ENCODE measurements at places on chromosomes 4 and X. TPM values are rescaled to one million over a fixed set of nuclear protein-coding genes. Genes with fewer than 3 reads are reported as not detected.

GJB1 gene
- not detected for total RNA-seq

TMEM175 gene
- total RNA-seq = 10.0 TPM

CBR4 gene
- total RNA-seq = 18.0 TPM

DNA sequence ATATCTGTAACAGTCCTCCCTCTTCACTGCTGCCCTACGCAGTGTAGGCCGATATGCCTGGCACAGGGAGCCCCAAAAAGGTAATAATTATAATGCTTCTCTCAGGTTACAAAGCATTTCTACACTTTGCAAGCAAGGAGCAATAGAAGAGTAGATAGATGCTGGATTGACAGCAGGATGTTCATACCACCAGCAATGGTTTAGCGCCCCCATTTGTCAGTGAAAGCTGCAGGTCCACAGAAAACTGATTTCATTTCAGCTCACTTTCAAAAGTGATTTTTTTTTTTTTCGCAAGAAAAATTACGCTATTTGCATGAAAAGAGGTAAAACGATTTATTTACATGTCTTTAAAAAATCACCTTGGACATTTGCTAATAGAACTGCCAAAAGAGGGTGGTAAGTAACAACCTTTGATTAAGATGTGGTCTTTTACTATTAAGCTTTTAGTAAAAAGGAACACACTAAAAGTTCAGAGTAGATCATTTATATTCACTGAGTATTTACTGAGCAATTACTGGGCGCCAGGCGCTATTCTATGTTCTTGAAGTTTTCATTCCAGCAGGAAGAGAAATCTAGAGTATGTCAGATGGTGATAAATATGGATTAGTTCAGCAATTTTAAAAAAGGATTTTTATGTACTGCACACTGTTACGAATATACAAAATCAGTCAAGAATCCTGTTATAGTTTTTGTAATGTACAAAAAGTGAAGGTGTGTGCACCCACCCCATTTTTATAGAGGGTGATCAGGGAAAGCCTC, 34.4 kb downstream of the HPF1 start:
- ATAC-seq = no peak

GRCh38 chr4:141388481-141388880, 167.8 kb downstream of the ZNF330 start:
- ATAC-seq = no peak

GRCh38 chrX:40449396-40449795, 131.4 kb upstream of the ATP6AP2 start:
- no peak for ATAC-seq

- ATAC-seq = peak; percentile 91
These were observed 22.5 kb downstream of the MED28 start for GRCh38 chr4:17636696-17637622.

DNA sequence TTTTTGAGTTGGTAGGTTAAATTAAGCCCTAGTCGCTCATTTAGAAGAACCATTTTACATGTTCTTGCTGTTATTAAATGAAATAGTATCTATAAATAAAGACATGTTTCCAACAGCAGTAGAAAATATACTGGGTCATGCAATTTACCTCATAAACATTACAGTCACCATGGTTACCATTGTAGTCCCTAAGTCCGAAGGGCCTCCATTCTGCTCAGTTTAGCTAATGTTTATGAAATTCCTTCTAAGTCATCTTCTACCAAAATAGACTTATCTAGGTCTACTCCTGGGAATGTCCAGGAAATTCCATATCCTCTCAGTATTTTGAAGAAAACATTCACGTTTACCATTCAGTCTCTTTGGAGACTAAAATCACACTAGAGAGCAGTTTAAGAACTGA, 292.5 kb upstream of the DCAF8L1 start:
- no peak for ATAC-seq

DNA sequence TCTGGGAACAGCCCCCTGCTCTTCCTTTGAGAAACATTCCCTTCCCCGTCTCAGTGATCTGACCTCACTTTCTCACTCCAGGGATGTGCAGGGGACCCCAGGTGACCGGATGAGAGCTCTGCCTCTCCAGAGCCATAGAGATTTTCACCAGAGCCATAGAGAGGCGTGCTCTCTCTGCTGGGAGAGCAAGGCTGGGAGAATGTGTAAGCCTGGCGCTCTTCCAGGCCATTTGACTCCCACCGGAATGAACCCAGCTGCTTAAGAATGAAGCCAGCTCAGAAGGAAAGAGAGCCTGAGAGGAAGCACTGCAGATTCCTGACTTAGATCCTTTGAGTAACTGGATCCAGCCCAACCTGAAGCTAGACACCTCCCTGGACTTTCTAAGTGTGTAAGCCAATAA, 106.4 kb downstream of the DHX15 start:
- no peak for ATAC-seq

GRCh38 chr4:118787844-118788380, 48.0 kb downstream of the SEC24D start:
- ATAC-seq = no peak

- ATAC-seq = no peak
These were observed 32.7 kb upstream of the LIMCH1 start for GRCh38 chr4:41505161-41505661.

GRCh38 chr4:104507112-104507511, 12.4 kb upstream of the CXXC4 start:
- no peak for ATAC-seq

Measured in activated T-helper 17 cell treated with anti-CD3 and anti-CD28 coated beads, Interleukin-2, amount 50 U/mL, for 72 hours (primary cell).